Fibroblast of mammary gland (primary cell): ENCODE measurements at places on chromosomes 11 and 22.
A peak's percentile ranks its signal among the peaks of the same experiment; 100 is the strongest.

DNA sequence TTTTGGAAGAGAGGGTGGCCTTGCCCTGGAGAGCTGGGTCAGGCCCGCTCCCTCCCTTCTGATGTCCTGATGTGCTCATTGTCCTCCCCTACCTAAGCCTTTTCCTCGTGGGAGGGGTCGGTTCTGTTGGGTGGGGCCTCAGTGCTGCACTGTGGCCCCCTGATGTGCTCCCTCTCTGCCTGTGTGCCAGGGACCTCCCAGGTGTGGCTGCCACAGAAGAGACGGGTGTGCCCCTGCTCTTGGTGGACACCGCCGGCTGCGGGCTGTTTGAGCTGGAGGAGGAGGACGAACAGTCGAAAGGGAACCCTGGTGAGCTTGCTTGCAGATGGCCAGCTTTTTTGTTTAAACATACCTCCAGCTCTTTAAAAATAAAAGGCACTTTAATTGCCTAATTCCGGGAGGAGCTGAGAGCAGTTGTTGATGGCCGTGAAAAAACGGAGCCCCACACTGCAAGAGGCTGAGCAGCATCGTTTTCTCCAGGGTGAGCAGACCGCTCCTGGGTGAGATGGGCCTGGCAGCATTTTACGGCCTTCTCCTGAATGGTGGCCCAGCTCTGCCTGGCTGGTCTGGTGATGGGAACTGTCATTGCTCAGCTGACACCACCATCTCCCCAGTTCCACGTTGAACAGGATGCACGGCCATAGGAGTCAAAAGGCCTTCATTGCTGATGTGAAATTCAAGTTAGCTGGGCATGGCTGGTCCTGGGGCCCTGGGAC lies 30.1 kb downstream of the IGHMBP2 start:
- no peak for DNase-seq

DNA sequence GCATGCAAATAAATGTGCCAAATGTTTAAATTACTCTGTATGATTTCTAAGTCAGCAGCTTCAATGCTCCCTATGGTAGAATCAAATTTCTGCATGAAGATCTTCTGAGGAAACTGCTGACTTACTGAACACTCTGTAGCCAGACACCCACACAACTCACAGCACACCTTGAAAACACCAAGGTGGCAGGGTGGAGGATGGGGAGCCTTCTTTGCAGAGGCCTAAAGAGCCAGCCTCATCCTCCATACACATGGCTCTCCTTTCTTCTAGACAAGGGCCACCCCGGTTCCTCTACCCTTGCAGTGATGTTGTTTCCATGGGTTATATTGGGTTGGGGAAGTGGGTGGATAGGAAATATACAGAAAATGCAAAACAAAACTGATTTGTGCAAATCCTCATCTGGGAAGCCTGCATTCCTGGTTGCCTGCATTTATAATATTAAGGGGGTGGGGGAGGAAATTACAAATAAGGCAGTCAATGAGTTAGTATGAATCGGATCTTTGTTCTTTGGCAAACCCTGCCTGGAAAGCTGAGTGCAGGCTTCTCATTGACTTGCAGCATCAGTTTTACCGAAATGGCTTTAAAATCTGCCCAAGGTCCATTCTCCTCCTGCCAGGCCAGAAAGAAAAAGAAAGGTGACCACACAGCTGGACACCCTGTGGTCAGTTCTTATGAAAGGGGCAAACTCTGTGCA lies 15.8 kb upstream of the ETS1 start:
- no peak for DNase-seq

DNA sequence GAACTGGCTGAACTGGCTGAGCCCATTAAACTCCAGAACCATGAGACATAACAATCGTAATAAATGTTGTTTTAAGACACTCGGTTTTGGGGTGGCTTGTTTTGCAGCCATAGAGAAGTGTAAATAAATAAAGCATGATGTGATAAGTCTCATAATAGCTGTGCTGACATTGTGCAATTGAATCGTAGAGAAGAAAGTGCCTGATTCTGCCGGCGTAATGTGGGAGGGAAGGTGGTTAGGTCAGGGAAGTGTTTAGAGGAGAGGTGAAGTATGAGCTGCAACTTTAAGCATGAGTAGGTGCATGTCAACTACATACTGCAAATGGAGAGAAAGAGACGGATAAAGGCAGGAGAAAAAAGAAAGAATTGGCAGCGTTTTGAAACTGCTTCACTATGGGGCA lies 217.1 kb downstream of the BLID start:
- peak; percentile 18 for DNase-seq

DNA sequence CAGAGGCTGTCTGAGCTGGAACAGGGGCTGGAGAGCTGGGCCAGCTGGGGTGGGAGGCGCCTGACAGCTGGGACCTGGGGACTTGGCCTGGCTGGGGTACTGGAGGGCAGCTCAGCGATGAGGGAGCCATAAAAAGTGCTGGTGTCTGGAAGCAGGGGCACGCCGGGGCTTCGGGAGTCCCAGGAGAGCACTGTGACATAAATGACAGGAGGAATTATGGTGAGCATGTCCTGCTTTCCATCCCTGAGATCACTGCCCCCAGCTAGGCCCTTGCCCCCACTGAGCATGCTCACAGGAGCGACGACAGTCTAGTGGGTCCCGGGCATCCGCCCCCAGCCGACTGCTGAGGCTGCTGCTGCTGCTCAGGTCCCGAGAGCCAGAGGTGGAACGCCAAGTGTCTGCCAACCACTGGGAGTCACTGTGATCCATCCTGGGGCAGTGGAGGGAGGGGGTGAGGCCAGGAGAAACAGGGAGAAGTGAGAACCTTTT lies 6.2 kb downstream of the ROBO4 start:
- no peak for DNase-seq

GRCh38 chr22:48734961-48735360 lies 1092.7 kb downstream of the BRD1 start:
- no peak for DNase-seq

- DNase-seq, result peak; percentile 64
These were observed 71.1 kb downstream of the LARGE2 start for GRCh38 chr11:45993531-45994001.

- peak; percentile 40 for DNase-seq
These were observed 728 bp downstream of the DCUN1D5 start for GRCh38 chr11:103091064-103091800.

DNA sequence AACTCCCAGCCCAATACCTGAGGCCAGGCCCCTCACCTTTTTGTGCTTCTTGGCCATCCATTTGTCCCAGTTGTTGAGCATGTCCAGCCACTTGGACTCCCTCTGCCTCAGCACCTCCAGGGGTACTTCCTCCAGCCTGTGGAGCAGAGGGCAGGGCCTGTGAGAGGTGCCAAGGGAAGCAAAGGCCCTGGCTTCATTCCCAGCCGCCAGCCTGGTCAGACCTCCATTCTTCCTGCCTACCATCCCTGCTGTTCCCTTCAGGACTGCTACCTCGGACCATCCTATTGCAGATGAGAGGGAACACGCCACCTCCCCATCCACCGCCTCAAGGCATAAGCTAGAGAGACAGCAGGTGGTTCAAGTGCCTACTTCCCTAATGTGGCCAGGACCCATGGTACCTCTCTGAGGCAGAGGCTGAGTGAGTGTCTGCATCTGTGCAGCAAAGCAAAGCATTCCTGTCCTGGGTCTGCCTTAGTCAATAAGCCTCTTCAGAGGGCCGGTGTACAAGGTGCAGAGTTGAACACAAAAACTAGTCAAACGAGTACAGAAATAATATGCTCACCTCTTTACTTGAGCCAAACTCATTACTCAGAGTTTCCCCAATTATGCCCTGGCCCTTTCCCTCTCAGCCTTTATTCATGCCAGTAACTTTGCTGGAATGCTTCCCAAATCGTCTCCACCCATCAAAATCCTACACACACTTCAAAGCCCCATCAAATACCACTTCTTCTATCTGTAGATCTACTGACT lies 15.4 kb upstream of the CASTOR1 start:
- DNase-seq, result no peak

GRCh38 chr22:30453731-30454510 lies 17.9 kb downstream of the SEC14L3 start:
- DNase-seq, result no peak

DNA sequence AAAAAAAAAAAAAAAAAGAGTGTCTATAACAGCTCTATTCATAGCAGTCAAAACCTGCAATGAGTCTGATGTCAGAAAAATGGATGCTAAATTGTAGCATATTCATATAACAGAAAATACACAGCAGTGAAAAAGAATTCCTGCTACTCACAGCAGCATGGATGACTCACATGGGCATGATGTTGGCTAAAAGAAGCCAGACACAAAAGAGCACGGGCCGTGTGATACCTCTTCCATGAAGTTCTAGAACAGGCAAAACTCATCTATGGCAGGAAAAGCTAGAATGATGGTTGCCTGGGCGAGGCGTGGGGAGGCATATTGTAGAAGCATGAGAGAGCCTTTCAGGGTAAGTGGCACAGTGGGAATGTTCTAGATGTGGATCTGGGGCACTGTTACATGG lies 18.9 kb downstream of the PLAAT3 start:
- DNase-seq, result peak; percentile 46

GRCh38 chr22:39960791-39961746 lies 872 bp downstream of the TMA7B start:
- peak; percentile 97 for DNase-seq

DNA sequence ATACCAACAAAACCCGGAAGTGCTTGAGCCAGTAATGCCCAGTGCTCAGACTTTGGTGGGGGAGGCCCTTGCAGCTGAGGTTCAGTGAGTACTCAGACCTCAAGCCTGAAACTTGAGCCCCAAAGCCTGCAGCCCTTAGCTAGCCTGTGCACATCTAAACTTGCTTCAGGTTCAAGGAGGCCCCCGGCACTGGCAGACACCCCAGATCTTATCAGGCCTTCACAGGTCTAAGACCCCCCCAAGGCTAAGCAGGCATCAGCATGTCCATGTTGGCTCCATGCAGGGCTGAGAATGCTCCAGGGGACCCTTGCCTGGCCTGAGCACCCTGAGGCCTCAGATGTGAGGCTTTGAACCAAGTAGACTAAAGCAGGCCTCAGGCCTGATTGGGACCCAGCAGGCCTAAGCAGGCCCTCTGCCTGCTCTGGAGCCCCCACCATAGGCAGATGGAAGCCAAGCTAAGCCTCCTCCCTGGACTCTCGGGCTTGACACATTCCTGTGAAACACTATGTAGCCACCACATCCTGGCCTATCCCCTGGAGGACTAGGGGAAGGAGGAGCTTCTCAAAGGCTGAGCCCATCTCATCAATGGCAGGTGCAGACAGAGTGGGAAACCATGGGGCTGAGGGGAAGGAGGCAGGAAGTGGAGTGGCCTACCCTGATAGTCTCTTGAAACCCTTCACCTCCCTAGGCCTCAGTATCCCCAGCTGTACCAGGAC lies 1.2 kb upstream of the CASTOR1 start:
- peak; percentile 73 for DNase-seq
